Thymus (tissue), 14 donors: ENCODE measurements at places on chromosomes 2 and 18. TPM values are rescaled to one million over a fixed set of nuclear protein-coding genes. Genes with fewer than 3 reads are reported as not detected.

DNA sequence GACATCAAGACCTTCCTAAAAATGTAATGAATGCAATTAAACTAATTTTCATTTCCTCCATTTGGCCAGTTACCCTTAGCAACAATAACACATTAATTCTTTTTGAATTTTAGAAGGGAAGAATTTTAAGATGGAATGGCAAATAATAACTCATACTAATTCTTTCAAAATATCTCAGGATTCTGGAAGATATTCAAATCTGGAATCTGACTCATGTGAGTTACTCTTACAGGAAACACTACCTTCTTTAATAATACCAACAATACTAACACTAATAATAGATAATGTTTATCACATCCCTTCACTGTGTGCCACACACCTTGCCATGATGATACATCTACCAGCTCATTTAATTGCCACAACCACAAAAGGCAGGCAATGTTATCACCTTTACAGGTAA lies 46.4 kb downstream of the ZNF521 start:
- no peaks in the 10 kb centered on the region for H3K4me1 ChIP-seq
- no peak overlapping the region for H3K4me3 ChIP-seq

DNA sequence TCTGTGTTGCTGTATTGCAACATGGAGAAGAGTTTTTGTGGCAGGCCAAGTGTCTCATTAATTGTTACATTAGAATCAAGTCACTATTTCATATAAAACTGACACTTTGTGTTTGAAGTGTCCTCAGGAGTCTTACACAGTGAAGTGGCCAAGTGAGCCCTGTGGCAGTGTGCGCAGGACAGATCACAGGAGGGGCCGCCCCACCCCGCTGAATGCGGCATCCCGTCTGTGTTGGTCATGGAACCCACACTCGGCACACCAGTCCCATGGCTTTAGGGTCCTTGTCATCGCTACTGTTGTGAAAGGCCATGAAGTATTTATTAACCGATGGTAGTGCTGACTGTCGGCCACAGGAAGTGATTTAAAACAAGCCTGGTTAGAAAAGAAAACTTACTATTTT lies 144.7 kb upstream of the NFATC1 start:
- no peak overlapping the region for H3K27ac ChIP-seq
- H3K4me3 ChIP-seq, result no peak overlapping the region
- no peak for DNase-seq
- H3K4me1 ChIP-seq, result no peaks in the 10 kb centered on the region
- peaks cover 8% of the 10 kb centered on the region for H3K36me3 ChIP-seq
- no peaks in the 10 kb centered on the region for H3K27me3 ChIP-seq

- H3K4me3 ChIP-seq, result no peak overlapping the region
- no peak for DNase-seq
- H3K27me3 ChIP-seq, result peaks cover 24% of the 10 kb centered on the region
- peaks cover 3% of the 10 kb centered on the region for H3K4me1 ChIP-seq
- no peaks in the 10 kb centered on the region for H3K36me3 ChIP-seq
These were observed 159.3 kb downstream of the CYRIA start for GRCh38 chr2:16506366-16506765.

GRCh38 chr2:39469807-39470206 lies 32.7 kb upstream of the MAP4K3 start:
- no peak overlapping the region for H3K27ac ChIP-seq
- no peak overlapping the region for H3K4me3 ChIP-seq
- DNase-seq, result no peak
- no peaks in the 10 kb centered on the region for H3K36me3 ChIP-seq

DNA sequence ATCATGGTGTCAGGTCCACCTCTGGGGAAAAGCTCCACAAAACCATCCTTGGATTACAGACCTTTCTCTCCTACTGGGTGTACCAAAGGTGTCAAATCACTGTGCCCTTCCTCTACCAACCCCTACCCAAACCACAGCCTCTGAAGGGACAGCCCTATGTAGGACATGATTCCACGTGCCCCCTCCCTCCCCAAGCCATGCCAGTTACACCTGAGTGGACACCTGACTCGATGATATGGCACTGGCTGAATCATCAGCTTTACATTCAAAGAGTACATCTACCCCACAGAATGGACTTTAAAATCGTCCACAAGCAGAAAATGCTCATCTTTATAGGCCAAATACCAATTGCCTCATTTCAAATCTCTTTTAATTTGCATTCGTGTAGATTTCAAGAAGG lies 26.0 kb downstream of the TRABD2A start:
- no peak for DNase-seq
- no peak overlapping the region for H3K27ac ChIP-seq
- H3K27me3 ChIP-seq, result no peaks in the 10 kb centered on the region
- H3K4me3 ChIP-seq, result no peak overlapping the region
- no peaks in the 10 kb centered on the region for H3K36me3 ChIP-seq
- H3K4me1 ChIP-seq, result peaks cover 8% of the 10 kb centered on the region

- H3K27ac ChIP-seq, result no peak overlapping the region
- DNase-seq, result no peak
- no peaks in the 10 kb centered on the region for H3K27me3 ChIP-seq
- no peaks in the 10 kb centered on the region for H3K36me3 ChIP-seq
- no peak overlapping the region for H3K4me3 ChIP-seq
These were observed 309.3 kb downstream of the ZNF521 start for GRCh38 chr18:25042641-25043051.

- DNase-seq, result no peak
- no peak overlapping the region for H3K27ac ChIP-seq
- no peaks in the 10 kb centered on the region for H3K27me3 ChIP-seq
- no peaks in the 10 kb centered on the region for H3K36me3 ChIP-seq
These were observed 78.3 kb downstream of the TAF4B start for GRCh38 chr18:26304511-26304910.

DNA sequence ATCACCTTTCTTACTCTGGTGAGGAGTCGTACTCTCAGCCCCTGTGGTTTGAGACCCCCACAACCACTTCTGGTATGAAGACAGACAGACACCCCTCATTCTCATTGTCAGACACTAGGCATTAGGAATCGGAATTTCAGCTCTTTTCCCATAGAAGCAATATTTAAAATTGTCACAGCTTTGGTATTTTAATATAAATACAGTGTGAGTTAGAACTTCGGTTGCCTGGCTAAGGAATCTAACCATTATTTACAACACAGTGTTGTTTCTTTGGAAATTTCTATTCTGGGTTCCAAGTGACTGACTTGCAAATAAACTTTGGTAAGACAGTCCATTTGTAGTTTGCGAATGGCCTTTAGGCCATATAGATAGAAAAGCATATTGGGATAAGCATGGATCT lies 318.1 kb downstream of the PARD3B start:
- H3K4me1 ChIP-seq, result no peaks in the 10 kb centered on the region
- no peak for DNase-seq
- H3K27ac ChIP-seq, result no peak overlapping the region
- no peaks in the 10 kb centered on the region for H3K27me3 ChIP-seq
- H3K36me3 ChIP-seq, result no peaks in the 10 kb centered on the region

GRCh38 chr2:70247364-70248180 lies 856 bp downstream of the TIA1 start:
- DNase-seq, result no peak
- H3K4me1 ChIP-seq, result peaks cover 4% of the 10 kb centered on the region
- H3K36me3 ChIP-seq, result peaks cover 9% of the 10 kb centered on the region

- no peak for DNase-seq
- no peak overlapping the region for H3K27ac ChIP-seq
- no peaks in the 10 kb centered on the region for H3K36me3 ChIP-seq
- H3K4me3 ChIP-seq, result no peak overlapping the region
These were observed 151.1 kb downstream of the GLI2 start for GRCh38 chr2:120886534-120887319.

DNA sequence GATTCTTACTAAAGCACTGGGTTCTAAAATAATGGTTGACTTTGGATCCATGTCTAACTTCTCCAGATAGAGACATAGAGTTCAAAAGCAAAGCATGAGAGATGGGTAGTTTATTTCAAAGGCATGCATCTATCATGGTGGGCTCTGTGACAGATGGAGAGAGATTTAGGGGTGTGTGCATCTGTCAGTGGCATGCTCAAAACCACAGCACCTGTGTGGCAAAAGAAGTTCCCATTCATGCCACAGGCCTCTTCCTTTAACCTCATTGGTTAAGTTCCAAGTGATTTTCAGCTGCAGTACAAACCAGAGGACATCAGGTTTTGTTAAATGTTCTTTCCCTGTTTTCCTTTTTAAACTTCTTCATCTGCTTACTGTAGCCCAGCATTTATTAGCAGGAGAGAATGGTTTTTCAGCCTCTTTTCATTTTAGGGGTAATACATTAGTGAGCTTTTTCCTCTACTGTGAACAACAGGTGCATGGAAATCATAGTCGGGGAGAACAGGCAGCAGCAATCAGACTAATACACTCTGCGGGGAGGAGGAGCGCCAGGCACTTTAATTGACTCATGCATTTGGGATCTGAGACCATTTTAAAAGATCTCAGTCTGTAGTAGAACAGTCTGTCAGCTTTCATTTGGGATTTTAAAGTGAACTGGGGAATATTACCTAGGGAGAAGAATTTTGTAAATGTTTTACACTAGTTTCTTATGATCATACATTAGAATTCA lies 52.4 kb upstream of the UPP2 start:
- H3K27me3 ChIP-seq, result no peaks in the 10 kb centered on the region
- DNase-seq, result peak; percentile 23
- no peaks in the 10 kb centered on the region for H3K36me3 ChIP-seq
- H3K27ac ChIP-seq, result no peak overlapping the region
- no peak overlapping the region for H3K4me3 ChIP-seq

DNA sequence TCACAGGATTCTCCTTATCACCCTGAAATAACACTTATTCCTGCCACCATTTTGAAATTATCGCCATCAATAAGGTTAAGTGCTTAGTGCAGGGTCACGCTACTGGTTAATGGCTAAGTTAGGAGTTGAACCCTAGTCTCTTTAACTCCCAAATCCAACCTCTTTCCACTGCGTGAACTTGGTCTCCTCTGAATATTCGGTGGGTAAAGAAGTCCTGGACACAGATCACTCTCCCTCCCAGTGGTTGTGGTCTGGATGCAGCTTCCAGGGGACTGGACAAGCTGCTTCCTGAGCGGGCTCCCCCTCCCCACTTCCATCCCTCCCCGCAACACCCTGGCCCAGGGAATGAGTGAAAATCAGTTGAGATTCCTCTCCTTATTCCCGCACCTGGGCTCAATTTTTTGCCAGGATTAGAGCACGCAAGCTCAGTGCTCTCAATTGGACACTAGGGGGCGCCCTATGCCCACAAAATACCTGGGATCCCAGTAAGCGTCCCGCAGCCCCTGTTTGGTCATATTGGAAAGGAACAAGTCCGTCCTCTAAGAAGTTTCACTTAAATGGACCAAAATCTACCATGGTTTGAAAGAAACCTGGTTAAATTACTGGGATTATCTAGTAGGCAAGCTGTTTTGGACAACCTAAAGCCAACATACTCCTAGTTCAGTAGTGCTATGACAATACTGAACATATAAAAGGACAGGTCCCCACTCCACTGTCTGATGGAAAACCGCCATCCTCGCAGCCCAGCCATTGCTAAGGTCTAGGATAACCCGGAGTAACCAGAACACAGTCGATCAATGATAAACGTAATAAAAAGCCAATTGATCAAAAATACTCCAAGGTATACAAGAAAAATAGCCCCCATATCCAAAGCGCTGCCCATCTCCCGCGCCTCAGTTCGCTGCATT lies 40.4 kb downstream of the DHRS9 start:
- peak; percentile 46 for DNase-seq
- H3K27ac ChIP-seq, result no peak overlapping the region
- peaks cover 3% of the 10 kb centered on the region for H3K4me1 ChIP-seq
- no peaks in the 10 kb centered on the region for H3K36me3 ChIP-seq
- no peak overlapping the region for H3K4me3 ChIP-seq
- no peaks in the 10 kb centered on the region for H3K27me3 ChIP-seq

GRCh38 chr2:237475704-237476141 lies 11.3 kb upstream of the MLPH start:
- peaks cover 19% of the 10 kb centered on the region for H3K4me1 ChIP-seq
- H3K27ac ChIP-seq, result peak overlapping the region; percentile 84
- H3K27me3 ChIP-seq, result peaks cover 12% of the 10 kb centered on the region
- H3K36me3 ChIP-seq, result no peaks in the 10 kb centered on the region
- H3K4me3 ChIP-seq, result peak overlapping the region; percentile 73

- H3K4me3 ChIP-seq, result no peak overlapping the region
- H3K4me1 ChIP-seq, result no peaks in the 10 kb centered on the region
- H3K36me3 ChIP-seq, result no peaks in the 10 kb centered on the region
- no peaks in the 10 kb centered on the region for H3K27me3 ChIP-seq
These were observed 187.4 kb downstream of the LPIN1 start for GRCh38 chr2:11933854-11934253.

- H3K36me3 ChIP-seq, result no peaks in the 10 kb centered on the region
- H3K4me1 ChIP-seq, result peaks cover 9% of the 10 kb centered on the region
These were observed 182.0 kb downstream of the PRKCE start for GRCh38 chr2:45833301-45833967.

DNA sequence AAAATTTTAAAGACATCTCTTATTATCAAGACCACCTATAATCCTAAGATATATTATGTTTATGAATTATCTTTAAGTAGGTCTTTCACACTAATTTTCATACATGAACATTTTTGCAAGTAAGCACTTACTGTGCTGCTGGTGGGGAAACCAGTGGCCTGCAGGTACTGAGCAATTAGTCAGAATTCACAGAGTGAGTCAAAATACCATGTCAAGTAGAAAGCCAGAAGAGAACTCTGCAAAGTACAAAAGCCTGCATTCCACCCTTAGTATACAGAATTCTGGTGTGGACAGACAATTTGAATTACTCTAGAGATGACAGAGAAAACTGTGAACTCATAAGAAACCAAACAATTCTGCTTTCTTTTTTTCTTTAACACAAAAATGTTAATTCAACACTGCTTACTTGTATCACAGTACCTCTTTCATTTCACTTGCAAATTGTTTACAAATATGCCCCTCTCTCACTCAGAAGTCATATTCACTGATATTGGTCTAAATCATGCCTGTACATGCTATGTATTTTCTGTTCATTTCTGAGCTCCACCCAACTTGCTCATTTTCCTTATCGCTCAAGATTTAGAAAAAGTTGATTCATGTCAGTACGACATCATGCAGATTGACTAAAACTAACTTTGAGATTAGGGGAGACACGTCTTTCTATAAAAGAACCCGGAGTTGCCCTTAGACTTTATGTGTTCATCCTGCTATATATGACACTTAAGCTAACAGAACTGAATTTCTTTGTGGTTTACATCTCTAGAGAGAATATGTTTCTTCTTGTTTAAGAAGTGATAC lies 182.9 kb downstream of the IKZF2 start:
- DNase-seq, result no peak
- no peaks in the 10 kb centered on the region for H3K27me3 ChIP-seq
- peaks cover 5% of the 10 kb centered on the region for H3K36me3 ChIP-seq
- H3K27ac ChIP-seq, result peak overlapping the region; percentile 32
- H3K4me1 ChIP-seq, result peaks cover 5% of the 10 kb centered on the region

- no peaks in the 10 kb centered on the region for H3K27me3 ChIP-seq
- H3K36me3 ChIP-seq, result no peaks in the 10 kb centered on the region
- H3K4me1 ChIP-seq, result no peaks in the 10 kb centered on the region
- no peak for DNase-seq
These were observed 215.6 kb upstream of the POU3F3 start for GRCh38 chr2:104638190-104638858.

The C2orf81 gene
- 0.66 TPM for total RNA-seq

The CYRIA gene
- 4.0 TPM for total RNA-seq

The MEP1B gene
- total RNA-seq, result 0.19 TPM

The MAPK4 gene
- 6.9 TPM for total RNA-seq

The DSG1 gene
- 0.61 TPM for total RNA-seq

The CBLN2 gene
- 0.24 TPM for total RNA-seq

The CCDC74A gene
- total RNA-seq, result 5.1 TPM

The DPYSL5 gene
- total RNA-seq, result 0.09 TPM
